Pulmonary artery endothelial cell (primary cell): ENCODE measurements at places on chromosomes 6 and 20.

DNA sequence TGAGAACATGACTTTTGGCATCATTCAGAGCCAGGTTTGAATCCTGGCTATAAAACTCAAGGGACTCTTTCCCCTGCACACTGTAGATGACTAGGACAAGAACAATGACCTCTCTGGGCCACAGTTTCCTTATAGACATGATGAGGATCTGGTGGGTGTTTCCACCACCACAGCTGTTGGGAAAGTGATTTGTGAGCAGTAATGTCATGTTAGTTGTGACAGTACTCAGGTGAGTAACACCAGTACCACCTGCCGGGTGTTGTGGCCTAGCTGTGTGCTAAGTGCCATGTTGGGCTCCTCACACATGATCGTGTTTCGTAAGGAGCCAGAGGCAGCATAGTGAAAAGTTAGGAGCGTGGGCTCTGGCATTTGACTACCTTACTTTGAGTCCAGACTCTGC, 24.1 kb downstream of the HM13 start:
- DNase-seq, result no peak

DNA sequence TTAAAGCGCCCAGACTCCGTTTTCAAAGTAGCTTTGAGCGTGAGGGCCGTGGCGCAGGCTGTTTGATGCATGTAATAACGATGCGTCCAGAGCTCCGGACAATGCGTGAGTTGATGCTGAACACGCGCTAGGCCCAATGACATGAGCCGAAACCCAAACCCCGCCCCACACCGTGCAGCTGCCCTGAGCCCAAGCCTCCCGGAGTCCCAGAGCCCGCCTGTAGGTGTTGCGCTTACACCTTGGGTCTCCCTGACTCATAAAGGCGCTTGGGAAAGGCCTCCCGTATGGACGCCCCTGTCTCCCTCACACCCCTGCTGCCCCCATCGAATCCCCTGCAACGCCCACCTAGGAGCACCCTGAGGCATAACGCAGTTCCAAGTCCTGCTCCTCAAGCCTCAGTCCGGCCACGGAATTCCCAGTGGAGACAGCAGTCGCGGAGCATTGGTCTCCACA, 87.6 kb downstream of the ERMARD start:
- no peak for DNase-seq

GRCh38 chr6:111646942-111647341, 41.3 kb upstream of the TRAF3IP2 start:
- DNase-seq, result no peak

DNA sequence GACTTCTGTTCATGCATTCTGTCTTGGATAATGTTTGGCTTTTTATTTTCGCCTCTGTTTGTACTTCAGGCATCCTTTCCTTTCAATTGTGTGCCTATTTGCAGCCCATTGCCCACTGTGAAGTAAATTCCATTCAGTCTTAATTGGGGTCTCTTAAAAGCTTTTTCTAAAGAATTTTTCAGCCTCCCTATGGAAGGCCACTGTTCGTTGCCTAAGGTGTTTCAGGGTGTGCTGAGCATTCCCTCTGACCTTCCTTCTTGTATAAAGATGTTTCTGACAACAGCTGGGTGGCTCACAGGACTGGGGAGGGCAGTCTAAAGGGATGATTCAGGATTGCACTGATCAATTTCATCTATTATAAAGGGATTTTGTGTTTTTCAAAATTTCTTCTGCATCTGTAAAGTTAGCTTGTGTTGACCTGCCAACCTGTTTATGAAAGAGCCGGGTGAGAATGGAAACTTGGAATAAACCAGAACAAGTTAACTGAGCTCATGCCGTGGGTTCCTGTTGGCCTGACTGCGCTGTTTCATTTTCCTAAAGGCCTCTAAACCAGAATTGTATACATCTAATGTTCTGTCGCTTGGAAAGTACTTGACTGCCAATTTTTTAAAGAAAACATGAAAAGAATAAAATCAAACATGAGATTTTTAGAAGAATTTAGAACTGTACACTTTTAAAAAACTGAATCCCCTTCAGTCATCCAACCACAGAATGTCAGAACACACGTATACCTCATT, 14.3 kb downstream of the PHACTR2 start:
- no peak for DNase-seq

- no peak for DNase-seq
These were observed 8.3 kb downstream of the HSPA12B start for GRCh38 chr20:3740615-3741301.

GRCh38 chr6:128532827-128533226, 12.4 kb upstream of the PTPRK start:
- no peak for DNase-seq

DNA sequence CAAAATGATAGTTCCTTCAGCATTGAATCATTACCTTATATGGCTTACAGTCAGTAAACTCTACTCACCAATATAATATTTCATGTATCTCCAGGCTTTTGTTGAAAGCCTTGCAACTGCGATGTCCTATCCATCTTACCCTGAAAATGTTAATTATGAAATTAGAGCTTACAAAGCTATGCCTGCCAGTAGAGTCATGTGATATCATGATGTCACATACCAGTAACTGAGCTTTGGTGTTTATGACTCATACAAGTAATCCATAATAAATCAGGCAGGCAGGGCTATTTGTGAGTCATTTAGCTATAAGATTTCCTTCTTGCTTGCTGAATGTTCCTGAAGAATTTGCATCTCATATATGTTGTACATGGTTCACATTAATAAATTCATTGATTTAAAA, 44.9 kb upstream of the FAM83B start:
- no peak for DNase-seq

GRCh38 chr6:7469696-7470095, 71.8 kb upstream of the DSP start:
- no peak for DNase-seq

DNA sequence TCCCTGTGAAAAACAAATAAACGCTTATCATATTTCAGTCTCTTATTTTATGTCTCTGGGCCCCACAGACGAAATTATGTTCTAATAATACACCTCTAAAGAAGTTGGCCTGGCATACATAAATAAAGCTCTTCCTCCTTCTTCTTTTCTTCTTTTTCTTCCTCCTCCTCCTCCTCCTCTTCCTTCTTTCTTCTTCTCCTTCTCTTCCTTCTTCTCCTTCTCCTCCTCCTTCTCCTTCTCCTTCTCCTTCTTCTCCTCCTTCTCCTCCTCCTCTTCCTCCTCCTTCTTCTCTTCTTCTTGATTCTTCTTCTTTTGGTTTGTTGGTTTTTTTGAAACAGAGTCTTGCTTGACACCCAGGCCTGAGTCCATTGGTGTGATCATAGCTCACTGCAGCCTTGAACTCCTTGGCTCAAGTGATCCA, 41.8 kb upstream of the PTPN1 start:
- no peak for DNase-seq

DNA sequence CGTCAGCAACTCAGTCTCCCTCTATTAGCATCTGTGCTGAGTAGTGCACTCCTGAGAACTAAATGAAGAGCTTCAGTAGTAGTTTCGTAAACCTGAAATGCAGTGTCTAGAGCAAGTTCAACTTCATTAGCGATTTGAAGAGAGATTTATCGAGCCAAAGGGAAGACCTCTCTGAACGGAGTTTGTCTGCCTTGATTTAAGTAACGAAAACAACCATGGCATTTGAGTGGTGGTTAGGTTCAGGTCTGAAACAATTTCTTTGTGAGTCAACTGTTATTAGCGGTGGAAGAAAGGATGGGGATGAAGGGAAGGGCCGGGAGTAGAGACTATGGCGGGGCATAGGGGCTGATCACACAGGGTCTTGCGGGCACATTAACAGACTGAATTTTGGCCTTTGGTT, 150.5 kb downstream of the BCAS1 start:
- DNase-seq, result no peak

DNA sequence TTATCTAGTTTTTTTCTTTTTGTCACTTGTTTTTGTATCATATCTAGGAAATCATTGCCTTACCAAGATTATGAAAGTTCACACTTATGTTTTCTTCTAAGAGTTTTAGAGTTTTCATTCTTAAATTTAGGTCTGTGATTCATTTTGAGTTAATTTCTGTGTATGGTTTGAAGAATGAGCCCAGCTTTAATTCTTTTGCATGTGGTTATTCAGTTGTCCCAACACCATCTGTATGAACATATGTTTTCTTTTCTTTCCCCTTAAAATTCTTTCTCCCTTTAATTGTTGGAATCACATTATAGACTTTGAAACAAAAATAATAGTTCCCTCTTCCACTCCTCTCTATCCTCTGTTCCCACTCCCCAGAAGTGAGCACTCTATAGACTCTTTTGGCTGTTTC, 85.4 kb downstream of the SLX4IP start:
- no peak for DNase-seq

- no peak for DNase-seq
These were observed 36.2 kb downstream of the STMND1 start for GRCh38 chr6:17138033-17138432.

GRCh38 chr20:47125758-47126591, 230.5 kb downstream of the ZMYND8 start:
- no peak for DNase-seq

DNA sequence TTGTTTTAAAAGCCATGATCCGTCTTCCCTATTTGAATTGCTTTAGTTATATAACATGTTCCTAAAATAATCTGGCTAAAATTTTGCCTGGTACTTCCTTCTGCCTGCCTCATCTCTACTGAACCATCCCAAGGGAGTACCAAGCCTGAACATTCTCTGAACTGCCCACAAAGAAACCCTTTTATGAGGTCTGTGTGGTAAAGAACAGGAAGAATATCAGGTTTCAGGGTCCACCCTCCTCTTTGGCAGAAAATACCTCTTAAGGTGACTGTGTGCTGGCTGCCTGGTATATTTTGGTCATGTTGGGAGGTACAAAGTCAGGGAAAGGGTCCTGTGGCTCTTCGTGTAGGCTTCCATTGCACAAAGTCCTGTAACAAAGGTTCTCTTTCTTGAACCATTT, 574.1 kb upstream of the CHD6 start:
- DNase-seq, result no peak

DNA sequence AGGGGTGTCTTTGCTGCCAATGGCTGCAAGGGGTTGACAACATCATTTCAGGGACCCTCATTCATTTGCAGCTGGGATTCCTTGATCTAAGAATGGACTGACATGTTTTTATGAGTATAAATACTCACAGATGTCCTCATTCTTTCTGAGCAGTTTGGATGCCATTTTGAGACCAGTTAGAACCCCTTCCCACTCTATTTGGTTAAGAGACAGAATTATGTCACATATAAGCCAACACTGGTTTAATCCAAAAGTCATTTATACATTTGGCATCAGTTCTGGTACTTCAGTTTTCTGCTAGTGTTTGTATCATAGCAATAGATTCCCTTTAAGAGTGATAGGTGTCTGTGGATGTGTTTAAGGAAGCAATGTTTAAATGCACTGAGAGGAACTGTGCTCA, 248.8 kb downstream of the SAMD5 start:
- DNase-seq, result no peak

DNA sequence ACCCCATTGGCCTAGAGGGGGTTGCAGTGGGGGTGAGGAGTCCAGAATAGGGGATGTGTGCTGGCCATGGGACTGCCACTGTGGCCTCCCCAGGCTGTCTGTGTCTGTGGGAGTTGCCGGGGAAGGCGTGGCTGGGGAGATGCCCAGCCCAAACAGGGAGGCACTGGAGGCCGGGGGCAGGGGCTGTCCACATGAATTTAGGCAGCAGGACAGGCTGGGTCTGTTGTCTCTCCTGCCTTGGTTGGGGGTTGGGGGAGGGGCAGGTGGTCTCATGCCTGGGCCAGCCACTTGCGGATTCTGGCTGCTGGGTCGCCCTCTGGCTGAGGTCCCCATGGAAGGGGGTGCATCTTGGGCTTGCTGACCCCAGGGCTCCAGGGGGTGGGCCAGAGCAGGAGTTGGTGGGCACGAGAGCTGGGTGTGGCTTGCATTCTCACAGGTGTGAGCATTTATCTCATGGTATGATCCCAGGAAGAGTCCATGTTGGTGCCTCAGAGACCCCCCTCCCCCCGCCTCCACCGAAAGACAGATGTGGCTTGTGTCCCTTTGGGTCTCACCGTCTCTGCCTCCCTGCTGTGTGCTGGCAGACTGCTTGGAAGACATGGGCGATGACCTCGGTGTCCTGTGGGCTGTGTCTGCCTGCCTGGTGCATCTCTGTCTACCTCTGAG, 4.0 kb downstream of the SOX18 start:
- DNase-seq, result no peak

DNA sequence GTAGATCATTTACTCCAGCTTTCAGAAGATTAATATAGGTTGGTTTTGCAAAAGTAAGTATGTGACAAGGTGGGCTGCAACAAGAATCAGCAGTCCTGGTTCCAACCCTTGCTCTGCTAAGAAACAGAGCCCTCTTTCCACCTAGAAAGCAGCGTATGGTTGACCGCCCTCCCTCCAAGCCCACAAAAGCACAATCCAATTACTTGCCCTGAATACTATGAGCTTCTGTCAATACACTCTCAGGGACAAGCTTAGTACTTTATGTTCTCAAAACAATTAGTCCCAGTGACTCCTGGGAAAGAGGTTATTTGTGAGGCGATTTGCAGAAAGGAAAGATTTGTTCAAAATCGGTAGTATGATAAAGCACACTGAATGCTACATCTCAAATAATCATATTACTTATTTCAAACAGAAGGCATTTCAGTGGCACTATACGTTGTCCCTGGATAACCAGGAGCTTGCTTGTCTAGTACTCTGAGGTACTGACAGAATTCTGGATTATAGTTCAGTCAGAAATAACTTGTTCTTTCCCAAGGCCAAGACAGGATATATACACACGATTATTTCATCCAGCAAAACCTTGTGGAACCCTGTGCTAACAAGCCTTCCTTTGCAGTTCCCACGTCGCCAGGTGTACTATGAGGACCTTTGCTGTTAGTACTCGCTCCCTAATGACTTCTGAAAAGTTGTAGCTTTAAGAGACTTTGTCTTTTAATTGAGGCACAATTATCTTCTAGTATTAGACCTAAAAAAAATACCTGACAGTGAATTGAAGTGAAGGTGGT, 96.9 kb upstream of the ADTRP start:
- DNase-seq, result no peak

GRCh38 chr6:145151624-145152023, 583.7 kb downstream of the EPM2A start:
- no peak for DNase-seq

- no peak for DNase-seq
These were observed 68.4 kb downstream of the ATG5 start for GRCh38 chr6:106257195-106257594.

- no peak for DNase-seq
These were observed 33.6 kb upstream of the BTN3A2 start for GRCh38 chr6:26331218-26332073.

GRCh38 chr20:51799401-51799860, 2.9 kb downstream of the SALL4 start:
- DNase-seq, result no peak

GRCh38 chr6:143405373-143406154, 44.9 kb downstream of the ADAT2 start:
- DNase-seq, result no peak

- DNase-seq, result no peak
These were observed 106.2 kb downstream of the SLC24A3 start for GRCh38 chr20:19318610-19319009.
